ENCODE measurements at places on chromosomes 6 and 20.

- no peaks in the 10 kb centered on the region for H3K36me3 ChIP-seq
- H3K4me3 ChIP-seq = no peak overlapping the region
- no peak for DNase-seq
These were observed 99.8 kb downstream of the TAF4 start for GRCh38 chr20:61965606-61966491.

GRCh38 chr6:3453413-3454272 is 3.2 kb downstream of the SLC22A23 start:
- no peak overlapping the region for H3K4me3 ChIP-seq
- H3K27me3 ChIP-seq = no peaks in the 10 kb centered on the region
- no peak for DNase-seq
- no peaks in the 10 kb centered on the region for H3K36me3 ChIP-seq

- no peaks in the 10 kb centered on the region for H3K36me3 ChIP-seq
- no peak for DNase-seq
- no peak overlapping the region for H3K4me3 ChIP-seq
- no peaks in the 10 kb centered on the region for H3K27me3 ChIP-seq
These were observed 380.2 kb downstream of the LAMA2 start for GRCh38 chr6:129263176-129263575.

- no peaks in the 10 kb centered on the region for H3K27me3 ChIP-seq
- no peaks in the 10 kb centered on the region for H3K36me3 ChIP-seq
- DNase-seq = no peak
- H3K27ac ChIP-seq = no peak overlapping the region
- H3K4me1 ChIP-seq = no peaks in the 10 kb centered on the region
These were observed 262.1 kb downstream of the FOXC1 start for GRCh38 chr6:1871724-1872315.

- H3K36me3 ChIP-seq = no peaks in the 10 kb centered on the region
- H3K27ac ChIP-seq = no peak overlapping the region
- no peaks in the 10 kb centered on the region for H3K27me3 ChIP-seq
- no peak overlapping the region for H3K4me3 ChIP-seq
These were observed 126.9 kb upstream of the UFL1 start for GRCh38 chr6:96394727-96395126.

DNA sequence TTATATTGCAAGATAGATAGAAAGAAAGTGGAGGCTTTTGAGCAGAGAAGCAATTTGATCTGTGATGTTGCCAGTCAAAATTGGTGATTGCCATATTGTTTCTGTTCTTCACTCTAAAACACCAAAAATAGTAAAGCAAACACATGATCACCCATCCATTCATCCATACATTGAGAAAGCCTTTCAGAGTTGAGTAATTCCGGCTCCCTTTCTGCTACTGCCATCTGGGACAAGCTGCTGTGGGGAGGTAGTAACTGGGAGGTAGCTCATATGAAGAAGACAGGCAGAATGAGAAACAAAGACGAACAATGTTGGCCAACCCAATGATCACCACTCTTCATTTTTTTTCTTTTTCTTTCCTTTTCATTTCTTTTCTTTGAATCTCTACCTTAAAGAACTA is 51.1 kb upstream of the HBS1L start:
- no peaks in the 10 kb centered on the region for H3K4me1 ChIP-seq
- no peak overlapping the region for H3K27ac ChIP-seq
- H3K36me3 ChIP-seq = no peaks in the 10 kb centered on the region
- DNase-seq = no peak
- H3K27me3 ChIP-seq = no peaks in the 10 kb centered on the region
- H3K4me3 ChIP-seq = no peak overlapping the region

- no peak for DNase-seq
- no peaks in the 10 kb centered on the region for H3K27me3 ChIP-seq
- no peak overlapping the region for H3K27ac ChIP-seq
- H3K4me1 ChIP-seq = no peaks in the 10 kb centered on the region
- no peaks in the 10 kb centered on the region for H3K36me3 ChIP-seq
These were observed 202.8 kb downstream of the WDR27 start for GRCh38 chr6:169498916-169499513.

- H3K4me3 ChIP-seq = peak overlapping the region; percentile 94
- peaks cover 34% of the 10 kb centered on the region for H3K4me1 ChIP-seq
- H3K27me3 ChIP-seq = no peaks in the 10 kb centered on the region
- no peaks in the 10 kb centered on the region for H3K36me3 ChIP-seq
- DNase-seq = no peak
These were observed 401 bp upstream of the PHF3 start for GRCh38 chr6:63635215-63635587.

DNA sequence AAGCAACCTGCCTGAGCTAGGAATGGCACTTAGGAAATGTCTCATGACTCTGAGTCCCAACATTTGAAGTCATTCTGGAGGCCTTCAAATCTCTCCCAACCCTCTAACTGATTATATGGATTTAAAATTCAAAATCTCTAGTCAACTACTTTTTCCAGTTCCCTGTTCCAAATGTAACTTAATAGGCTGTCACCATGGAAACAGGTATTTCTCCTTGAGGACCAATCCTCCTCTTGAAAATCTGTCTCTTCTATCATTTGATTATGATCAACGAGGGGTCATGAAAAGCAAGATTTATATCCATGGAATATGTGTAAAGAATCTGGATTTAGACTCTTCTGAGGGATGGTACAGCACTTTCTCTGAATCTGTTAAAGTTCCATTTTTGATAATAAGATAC is 127.3 kb upstream of the DTNBP1 start:
- H3K27ac ChIP-seq = no peak overlapping the region
- H3K36me3 ChIP-seq = no peaks in the 10 kb centered on the region
- H3K27me3 ChIP-seq = no peaks in the 10 kb centered on the region
- DNase-seq = no peak
- H3K4me1 ChIP-seq = no peaks in the 10 kb centered on the region
- H3K4me3 ChIP-seq = no peak overlapping the region

DNA sequence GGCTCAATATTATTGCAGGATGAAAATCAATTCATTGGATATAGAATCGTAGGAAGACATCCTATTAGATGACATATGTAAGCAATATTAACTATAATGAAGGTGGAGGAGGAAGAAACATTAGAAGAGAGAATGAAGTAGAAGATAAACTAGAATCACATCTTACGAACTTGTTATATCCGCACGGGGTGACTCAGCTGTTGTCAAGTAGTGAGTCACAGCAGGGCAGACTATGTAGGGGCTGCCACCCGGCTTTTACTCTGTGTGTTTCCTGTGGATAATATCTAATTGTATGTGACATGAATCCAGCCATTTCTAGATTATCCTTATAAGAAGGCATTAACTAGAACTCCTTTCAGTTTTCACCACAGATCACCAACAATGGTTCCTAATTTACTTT is 520.2 kb downstream of the DOK5 start:
- DNase-seq = no peak
- no peaks in the 10 kb centered on the region for H3K36me3 ChIP-seq
- no peaks in the 10 kb centered on the region for H3K27me3 ChIP-seq
- H3K4me3 ChIP-seq = no peak overlapping the region
- H3K27ac ChIP-seq = no peak overlapping the region

DNA sequence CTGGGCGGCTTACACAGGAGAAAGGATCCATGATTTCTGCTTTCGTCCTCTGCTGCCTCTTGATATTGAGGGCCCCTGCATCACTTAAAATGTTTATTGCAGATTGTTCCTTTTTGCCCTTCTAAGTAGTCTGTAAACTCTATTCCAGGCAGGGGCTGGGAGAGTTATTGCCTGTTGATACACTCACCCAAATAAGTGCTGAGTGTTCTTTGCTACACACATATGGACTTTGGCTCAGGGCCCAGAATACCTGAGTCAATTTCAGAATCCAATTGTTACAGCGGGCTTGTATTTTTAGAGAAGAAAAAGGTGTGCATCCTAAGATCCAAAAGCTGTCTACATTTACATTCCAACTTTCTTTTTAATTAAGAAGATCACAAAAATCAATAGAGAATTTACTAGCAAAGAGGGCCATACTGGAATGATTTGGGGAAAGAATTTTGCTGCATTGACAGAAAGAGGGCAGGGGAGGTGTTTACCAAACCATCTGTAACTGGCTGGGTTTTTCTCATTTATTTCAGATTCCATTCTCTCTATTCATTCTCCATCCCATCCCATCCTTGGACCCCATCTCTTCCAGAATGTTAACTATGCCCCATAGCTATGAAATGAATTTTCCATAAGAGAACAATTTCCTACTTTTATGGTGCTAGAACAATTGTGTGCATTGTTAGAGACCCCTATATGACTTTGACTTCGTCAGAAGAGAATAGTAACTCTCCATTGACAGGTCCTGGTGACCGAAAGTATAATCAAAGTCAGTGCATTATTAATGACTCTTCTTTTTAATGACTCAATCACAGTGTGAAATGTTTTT is 959.9 kb upstream of the FLRT3 start:
- no peaks in the 10 kb centered on the region for H3K36me3 ChIP-seq
- H3K27me3 ChIP-seq = no peaks in the 10 kb centered on the region
- no peak overlapping the region for H3K4me3 ChIP-seq
- DNase-seq = peak; percentile 67
- peaks cover 6% of the 10 kb centered on the region for H3K4me1 ChIP-seq

DNA sequence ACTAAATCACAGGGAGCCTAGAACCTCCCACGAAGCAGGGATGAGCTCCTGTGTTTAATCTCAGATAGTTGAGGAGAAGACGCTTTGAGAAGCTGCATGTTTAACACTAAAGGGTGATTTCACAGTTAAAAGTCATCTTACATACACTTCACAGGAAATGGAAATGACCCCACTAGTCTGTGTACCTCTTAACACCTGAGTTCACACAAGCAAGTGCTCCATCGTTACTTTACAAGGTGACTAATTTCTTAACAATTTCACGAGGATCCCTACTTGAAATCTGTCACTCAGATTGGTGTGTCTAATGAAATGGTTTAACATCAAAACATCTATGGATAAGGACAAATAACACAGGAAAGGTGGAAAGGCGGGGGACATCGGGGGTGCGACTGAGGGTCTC is 93.8 kb upstream of the RPS6KA2 start:
- H3K27ac ChIP-seq = no peak overlapping the region
- no peaks in the 10 kb centered on the region for H3K36me3 ChIP-seq
- no peak for DNase-seq
- H3K4me3 ChIP-seq = no peak overlapping the region
- H3K4me1 ChIP-seq = no peaks in the 10 kb centered on the region

GRCh38 chr20:25217161-25218108 is 21.9 kb downstream of the ENTPD6 start:
- H3K4me1 ChIP-seq = peaks cover 13% of the 10 kb centered on the region
- no peak overlapping the region for H3K4me3 ChIP-seq
- no peaks in the 10 kb centered on the region for H3K27me3 ChIP-seq

DNA sequence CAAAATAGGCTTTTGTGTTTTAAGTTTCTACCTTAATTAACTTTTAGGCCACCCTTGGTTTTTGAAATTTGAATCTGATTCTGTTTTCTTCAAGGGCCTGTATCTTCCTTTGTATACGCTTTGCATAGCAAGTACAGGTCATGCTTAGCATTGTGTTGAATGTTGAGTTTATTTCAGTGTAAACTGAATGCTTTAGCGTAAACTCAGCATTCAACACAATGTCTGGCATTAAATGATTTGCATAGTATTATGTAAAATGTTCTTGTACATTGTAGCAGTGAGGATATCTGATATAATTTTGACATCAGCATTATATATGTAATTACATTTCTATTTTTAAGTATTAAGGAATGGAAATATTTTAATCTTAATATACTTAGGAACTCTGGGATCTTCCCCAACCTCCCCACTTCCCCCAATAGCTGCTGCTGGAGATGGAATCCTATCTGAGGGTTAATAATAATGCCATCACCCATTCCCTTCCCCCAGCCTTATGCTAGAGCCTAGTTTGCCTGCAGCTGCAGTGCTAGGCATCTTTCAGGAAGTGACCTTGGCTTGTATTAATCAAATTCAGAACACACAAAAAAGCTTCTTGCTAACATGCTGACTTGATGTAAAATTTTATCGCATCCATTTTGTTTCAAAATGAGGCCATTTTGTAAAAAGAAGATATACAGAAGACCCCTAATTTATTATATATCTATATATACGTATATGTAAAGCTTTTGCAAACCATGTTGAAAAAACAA is 73.1 kb downstream of the NCOA3 start:
- H3K4me1 ChIP-seq = peaks cover 50% of the 10 kb centered on the region
- no peaks in the 10 kb centered on the region for H3K36me3 ChIP-seq
- no peak overlapping the region for H3K4me3 ChIP-seq
- H3K27me3 ChIP-seq = no peaks in the 10 kb centered on the region
- DNase-seq = no peak
- peak overlapping the region; percentile 32 for H3K27ac ChIP-seq
